ENCODE measurements at places on chromosomes 6 and 20.

DNA sequence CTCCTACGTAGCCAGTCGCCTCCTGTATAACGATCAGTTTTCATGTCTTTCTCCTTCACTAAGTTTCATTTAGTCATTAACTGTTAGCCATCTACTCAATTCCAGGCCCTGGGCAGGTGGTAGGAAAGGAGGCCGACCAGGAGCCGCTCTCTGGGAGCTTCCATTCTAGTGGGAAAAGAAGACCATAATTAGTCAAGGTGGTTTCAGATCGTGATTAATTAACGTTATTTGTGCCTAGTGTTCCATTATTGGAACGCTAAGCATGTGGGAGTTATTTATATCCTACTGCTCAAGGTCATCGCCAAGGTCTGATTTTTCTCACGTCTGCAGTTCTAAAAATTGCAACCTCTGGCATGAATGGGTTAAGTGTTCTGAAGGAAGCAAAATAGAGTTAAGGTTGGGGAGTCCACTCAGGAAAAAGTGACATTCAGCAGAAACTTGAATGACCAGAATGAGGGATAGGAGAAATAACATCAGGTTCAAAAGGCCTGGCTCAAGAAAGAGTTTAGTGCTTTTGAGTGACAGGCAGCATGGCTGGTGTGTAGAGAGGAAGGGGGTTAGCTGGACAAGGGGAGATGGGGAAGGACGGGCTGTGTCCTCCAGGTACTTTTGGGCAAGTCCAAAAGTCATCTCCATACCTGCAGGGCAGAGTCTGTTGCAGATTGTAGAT lies 812 bp downstream of the SLC9A8 start:
- DNase-seq = peak; percentile 10

- DNase-seq = no peak
These were observed 69.2 kb downstream of the PDE7B start for GRCh38 chr6:135920689-135921088.

DNA sequence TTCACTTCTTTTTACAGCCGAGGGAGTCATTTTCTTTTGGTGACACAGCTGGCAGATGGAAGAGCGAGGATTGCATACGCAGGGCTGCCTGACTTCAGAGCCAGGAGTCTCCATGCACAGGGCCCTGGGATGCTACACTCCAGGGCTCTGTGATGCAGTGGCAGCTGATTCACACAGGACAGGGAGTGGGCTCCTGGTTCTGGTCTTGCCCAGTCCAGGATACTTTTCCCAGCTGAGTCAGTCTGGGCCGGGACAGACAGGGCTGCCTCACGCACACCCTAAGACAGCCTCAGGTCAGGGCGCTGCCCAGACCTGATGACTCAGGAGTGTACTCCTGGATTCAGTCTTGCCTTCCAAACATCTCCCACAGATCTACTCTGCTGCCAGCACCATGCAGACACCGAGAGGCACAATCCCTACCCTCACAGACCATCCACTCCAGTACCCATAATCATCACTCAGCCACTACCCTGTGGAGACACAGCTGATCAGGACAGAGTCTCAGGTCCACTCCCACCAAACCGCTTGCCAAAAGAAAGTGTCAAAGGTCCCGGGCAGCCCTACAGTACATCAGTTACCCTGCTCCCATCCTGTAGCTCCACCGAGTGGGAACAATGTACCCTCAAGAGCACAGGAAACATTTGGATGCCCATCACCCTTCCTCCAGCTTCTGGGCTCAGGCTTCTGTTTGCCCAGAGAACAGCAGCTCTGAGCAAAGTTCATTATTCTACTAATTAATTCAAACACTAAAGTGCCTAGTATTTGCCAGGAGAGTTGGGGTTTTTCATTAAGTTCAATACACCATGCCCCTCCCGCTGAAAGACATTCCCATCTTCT lies 11.5 kb downstream of the SDC4 start:
- no peak for DNase-seq

GRCh38 chr6:34816635-34817301 lies 24.9 kb downstream of the BLTP3A start:
- DNase-seq = no peak

GRCh38 chr6:168016176-168016620 lies 18.7 kb downstream of the KIF25 start:
- DNase-seq = no peak

- no peak for DNase-seq
These were observed 116.6 kb downstream of the DLL1 start for GRCh38 chr6:170174124-170174770.

DNA sequence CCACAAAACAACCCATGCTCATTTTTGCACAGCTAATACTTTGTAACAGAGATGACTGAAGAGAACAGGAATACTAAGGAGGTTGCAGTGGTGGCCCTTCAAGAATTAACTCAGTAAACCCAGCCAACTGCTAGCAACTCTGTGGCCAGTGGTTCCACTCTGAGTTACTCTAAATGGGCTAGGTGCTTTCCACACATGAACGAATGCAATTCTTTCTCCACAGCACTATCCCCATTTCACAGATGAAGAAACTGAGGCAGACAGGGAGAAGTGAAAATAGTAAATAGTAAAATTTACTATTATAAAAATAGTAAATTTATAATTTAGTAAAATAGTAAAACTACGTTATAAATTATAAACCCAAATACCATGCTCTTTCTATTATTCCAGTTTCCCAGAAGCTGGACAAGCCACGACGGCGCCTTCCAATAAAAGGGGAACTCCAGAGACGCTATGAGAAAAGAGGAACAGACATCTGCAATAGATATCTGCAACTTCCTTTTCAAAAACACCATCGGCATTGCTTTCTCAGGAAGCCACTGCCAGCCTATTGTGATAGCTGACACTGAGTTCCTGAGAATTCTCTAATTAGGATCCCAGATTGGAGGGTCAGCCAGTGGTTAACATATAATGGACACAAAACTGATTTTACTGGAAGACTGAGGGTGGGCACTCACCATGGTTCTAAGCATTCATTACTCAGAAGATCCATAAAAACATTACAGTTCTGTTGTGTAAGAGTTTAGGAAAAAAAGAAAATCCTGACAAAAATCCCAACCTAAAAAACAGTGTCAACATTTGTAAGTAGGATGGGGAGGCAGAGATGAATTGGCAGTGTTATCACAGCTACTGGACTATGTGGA lies 16.2 kb downstream of the FKBP1A start:
- DNase-seq = no peak

DNA sequence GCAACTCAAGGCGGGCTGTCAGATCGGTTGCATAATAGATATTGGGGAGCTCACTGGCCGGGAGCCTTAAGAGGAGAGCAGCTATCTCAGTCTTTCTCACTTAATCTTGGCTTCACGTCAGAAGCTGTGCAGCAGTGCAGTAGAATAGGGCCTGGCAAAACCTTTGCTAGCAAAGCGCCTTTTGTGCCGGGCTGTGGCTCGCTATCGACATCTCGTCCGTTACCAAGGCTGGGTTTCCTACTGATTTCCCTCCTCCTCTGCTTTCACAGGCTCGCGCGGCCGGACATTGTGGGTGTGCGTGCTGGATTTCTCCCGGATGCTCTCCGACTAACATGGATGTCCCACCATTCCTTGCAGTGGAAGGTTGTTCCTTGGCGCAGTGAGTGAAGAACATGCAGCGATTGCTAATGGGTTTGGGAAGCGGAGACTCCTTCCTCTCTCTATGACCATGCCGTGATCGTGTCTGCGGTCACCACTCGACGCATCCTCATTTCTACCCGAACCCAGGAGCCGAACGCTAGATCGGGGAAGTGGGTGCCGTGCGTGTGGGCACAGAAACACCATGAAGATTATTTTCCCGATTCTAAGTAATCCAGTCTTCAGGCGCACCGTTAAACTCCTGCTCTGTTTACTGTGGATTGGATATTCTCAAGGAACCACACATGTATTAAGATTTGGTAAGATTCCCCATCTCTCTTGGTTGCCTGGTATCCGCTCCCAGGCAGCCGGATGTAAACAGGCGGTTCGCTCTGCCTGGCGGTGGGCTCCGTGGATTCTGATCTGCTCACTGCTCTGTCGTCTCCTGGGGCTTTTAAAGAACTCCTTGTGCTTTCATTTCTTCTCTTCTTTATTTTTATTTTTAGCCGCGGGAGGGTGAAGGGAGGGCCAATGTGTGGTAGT lies 5.5 kb downstream of the GRIK2 start:
- DNase-seq = no peak

- no peak for DNase-seq
These were observed 25.8 kb downstream of the CDKAL1 start for GRCh38 chr6:20559924-20560551.

GRCh38 chr6:71395731-71396409 lies 107.3 kb downstream of the OGFRL1 start:
- DNase-seq = no peak

GRCh38 chr6:62075869-62076268 lies 210.2 kb downstream of the KHDRBS2 start:
- no peak for DNase-seq

DNA sequence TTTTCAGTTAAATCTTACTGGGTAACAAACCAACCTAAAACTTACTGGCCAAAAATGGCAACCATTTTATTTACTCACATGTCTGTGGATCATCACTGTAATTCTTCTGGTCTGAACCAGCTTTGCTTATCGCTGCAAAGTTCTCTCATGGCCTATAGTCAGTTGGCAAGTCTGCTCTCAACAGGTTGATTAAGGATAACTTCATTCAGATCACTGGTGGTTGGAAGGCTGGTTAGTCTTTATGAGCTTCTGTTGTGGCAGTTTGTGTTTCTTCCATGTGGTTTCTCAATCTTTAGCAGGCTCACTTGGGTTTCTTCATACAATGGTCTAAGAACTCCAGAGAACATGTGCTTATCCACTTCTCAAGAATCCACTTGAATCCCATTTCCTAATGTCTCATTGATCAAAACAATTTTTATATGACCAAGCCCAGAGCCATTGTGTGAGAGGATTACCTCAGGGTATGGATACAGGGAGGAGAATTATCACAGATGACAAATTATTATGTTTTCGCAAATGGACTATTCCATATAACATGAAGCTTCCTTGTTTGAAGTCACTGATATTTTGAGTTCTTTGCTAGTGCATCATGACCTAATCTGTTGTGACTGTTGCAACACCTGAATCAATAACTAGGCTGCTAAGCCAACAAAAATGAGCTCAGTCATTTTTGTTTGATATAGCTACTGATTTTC lies 155.4 kb upstream of the BMP2 start:
- no peak for DNase-seq

DNA sequence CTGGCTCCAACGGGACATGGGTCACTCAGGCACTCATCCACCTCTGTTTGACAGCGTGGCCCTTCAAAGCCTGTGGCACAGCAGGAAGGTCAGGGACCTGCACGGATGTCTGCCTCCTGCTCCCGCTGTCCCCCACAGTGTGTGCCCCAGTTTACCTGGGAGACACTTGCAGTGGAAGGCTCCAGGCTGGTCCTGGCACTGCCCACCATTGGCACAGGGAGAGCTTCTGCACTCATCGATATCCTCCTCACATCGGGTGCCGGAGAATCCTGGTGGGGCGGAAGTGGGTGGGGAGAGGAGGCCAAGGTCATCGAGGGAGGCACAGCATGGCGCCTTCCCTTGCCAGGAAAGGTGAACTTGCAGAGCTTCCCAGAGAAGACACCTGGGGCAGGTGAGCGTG lies 6.9 kb downstream of the NOTCH4 start:
- no peak for DNase-seq

GRCh38 chr6:35071347-35071994 lies 69.7 kb downstream of the TCP11 start:
- DNase-seq = no peak

GRCh38 chr6:137370871-137371633 lies 123.1 kb downstream of the OLIG3 start:
- DNase-seq = no peak

- no peak for DNase-seq
These were observed 256.2 kb downstream of the CLIC5 start for GRCh38 chr6:45759472-45759810.

DNA sequence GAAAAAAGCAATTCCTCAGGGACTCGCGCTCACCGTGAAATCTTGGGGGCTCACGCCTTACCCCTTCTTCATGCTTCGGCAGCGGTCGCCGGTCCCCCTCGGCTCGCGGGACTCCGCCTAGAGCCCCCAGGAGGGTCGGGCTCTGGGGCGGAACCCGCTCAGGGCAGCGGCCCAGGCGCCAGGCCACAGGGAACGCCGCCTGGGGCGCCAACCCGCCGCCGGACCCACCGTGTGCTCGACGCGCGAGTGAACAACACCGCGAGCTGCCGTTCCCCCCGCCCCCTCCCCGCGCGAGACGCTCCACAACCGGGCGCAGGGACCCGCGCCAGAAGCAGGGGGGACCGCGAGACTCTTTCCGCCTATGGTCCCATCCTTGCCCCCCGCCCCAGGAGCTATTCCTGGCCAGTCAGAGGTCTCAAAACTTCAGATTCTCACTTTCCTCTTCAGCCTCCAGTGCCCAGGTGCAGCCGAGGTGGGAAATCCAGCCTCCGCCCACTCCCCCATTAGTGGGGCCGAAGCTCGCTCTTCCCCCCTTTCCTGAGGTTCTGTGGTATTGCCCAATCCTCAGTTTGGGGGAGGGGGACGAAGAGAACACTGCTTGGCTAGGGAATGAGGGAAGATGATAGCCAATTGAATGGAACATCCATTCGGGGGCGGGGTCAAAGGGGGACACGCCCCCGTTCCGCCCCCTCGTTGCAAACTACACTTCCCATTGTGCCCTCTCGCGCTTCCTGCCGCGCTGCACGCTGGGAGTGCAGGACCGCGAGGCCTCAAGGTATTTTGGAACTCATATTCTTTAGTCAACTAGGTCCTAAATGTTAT lies at the start of gene WASF1:
Gene WASF1 (minus strand): TSS at position 265 of the 822 bp plus-strand sequence. CDS start 52,069 bp downstream, outside the sequence.
- DNase-seq = peak; percentile 78

DNA sequence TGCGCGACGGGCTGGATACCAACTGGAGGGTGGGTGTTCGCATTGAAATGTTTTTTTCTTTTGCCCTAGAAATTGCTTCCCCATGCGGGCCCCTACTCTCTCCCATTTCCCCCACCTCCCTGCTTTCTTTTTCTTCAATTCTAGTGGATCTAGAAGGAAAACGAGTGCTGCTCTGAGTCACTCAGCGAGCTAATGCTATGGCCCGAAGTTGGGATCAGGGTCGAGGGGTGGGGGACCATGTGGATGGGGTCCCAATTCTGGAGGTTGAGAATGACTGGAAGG lies 71.5 kb downstream of the SOX4 start:
- no peak for DNase-seq

- no peak for DNase-seq
These were observed 454.6 kb upstream of the MARCKS start for GRCh38 chr6:113402544-113402943.

All from stimulated activated CD8-positive, alpha-beta memory T cell treated with anti-CD3 and anti-CD28 coated beads, Interleukin-2, amount 100 ng/mL, for 48 hours (primary cell).